Activated naive CD8-positive, alpha-beta T cell treated with anti-CD3 and anti-CD28 coated beads, Interleukin-2, amount 10 ng/mL, durations not matched to agents 7 days and 5 days (primary cell): ENCODE measurements at places on chromosomes 5 and 9. TPM values are rescaled to one million over a fixed set of nuclear protein-coding genes. Genes with fewer than 3 reads are reported as not detected.

- H3K27me3 ChIP-seq: no peaks in the 10 kb centered on the region
- H3K27ac ChIP-seq: no peak overlapping the region
- H3K4me1 ChIP-seq: no peaks in the 10 kb centered on the region
- DNase-seq: no peak
- no peak overlapping the region for H3K4me3 ChIP-seq
- H3K36me3 ChIP-seq: no peaks in the 10 kb centered on the region
Observed at GRCh38 chr9:105076729-105077128, 148.8 kb upstream of the ABCA1 start.

DNA sequence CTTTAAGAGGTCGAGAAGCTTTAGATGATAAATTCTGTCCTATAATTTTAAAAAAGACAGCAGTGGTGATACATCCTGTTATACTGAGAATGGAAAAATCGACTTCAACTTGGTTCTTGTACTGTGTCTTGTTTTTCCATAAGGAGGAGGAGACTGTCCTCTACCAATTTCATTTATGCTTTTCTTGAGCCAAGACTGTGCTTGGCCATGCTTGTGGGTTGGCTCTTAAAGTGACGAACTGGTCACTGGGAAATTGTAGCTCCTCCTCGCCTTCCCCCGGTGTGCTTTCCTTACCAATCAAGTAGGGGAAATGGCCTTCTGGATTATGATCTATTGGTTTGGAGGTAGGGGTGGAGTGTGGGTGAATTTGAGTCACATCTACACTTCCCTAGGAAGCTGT, 67.1 kb upstream of the HSPB3 start:
- no peaks in the 10 kb centered on the region for H3K27me3 ChIP-seq
- no peaks in the 10 kb centered on the region for H3K4me1 ChIP-seq
- H3K36me3 ChIP-seq: no peaks in the 10 kb centered on the region
- H3K27ac ChIP-seq: no peak overlapping the region
- DNase-seq: no peak

DNA sequence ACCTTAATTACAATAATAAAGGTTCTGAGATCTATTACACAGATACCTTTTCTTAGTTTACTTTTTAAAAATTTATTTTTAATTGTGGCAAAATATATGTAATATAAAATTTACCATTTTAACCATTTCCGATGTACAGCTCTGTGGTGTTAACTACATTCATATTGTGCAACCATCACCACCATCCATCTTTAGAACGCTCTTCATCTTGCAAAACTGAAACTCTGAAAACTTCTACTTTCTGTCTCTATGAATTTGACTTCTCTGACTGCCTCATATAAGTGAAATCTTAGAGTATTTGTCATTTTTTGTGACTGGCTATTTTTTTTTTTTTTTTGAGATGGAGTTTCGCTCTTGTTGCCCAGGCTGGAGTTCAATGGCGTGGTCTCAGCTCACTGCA, 26.8 kb downstream of the WWC1 start:
- H3K4me3 ChIP-seq: no peak overlapping the region
- no peaks in the 10 kb centered on the region for H3K27me3 ChIP-seq
- H3K4me1 ChIP-seq: no peaks in the 10 kb centered on the region
- no peak overlapping the region for H3K27ac ChIP-seq
- no peaks in the 10 kb centered on the region for H3K36me3 ChIP-seq
- no peak for DNase-seq

GRCh38 chr5:55446640-55447351, 88.0 kb downstream of the PLPP1 start:
- H3K27me3 ChIP-seq: no peaks in the 10 kb centered on the region
- no peak overlapping the region for H3K27ac ChIP-seq
- H3K4me1 ChIP-seq: peaks cover 7% of the 10 kb centered on the region
- DNase-seq: no peak
- H3K4me3 ChIP-seq: no peak overlapping the region
- peaks cover 39% of the 10 kb centered on the region for H3K36me3 ChIP-seq

GRCh38 chr5:72692231-72692637, 124.2 kb upstream of the TNPO1 start:
- peaks cover 34% of the 10 kb centered on the region for H3K27me3 ChIP-seq
- DNase-seq: no peak
- H3K4me3 ChIP-seq: no peak overlapping the region
- H3K27ac ChIP-seq: no peak overlapping the region
- H3K4me1 ChIP-seq: no peaks in the 10 kb centered on the region
- H3K36me3 ChIP-seq: no peaks in the 10 kb centered on the region

DNA sequence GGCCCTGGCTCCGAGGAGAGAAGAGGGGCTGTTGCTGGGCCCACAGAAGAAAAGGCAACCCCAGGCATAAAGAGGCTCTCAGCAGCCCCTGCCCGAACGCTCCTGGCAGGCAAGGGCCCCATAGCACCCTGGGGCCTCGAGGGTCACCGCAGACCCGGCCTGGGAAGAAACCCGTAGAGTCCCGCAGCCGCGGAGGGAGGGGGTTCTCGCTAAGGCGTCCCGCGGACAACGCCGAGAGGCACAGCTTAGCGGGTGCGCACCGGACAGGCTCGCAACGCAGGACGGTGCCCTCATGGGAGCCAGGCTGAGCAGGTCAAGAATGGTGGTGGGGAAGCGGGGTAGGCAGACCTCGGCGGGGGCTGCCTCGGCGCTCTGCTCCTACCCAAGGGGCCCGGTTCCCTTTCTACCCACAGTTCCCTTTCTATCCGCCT, 6.7 kb downstream of the PITX1 start:
- H3K36me3 ChIP-seq: peaks cover 7% of the 10 kb centered on the region
- peaks cover 16% of the 10 kb centered on the region for H3K4me1 ChIP-seq

Gene LURAP1L
- total RNA-seq: not detected

DNA sequence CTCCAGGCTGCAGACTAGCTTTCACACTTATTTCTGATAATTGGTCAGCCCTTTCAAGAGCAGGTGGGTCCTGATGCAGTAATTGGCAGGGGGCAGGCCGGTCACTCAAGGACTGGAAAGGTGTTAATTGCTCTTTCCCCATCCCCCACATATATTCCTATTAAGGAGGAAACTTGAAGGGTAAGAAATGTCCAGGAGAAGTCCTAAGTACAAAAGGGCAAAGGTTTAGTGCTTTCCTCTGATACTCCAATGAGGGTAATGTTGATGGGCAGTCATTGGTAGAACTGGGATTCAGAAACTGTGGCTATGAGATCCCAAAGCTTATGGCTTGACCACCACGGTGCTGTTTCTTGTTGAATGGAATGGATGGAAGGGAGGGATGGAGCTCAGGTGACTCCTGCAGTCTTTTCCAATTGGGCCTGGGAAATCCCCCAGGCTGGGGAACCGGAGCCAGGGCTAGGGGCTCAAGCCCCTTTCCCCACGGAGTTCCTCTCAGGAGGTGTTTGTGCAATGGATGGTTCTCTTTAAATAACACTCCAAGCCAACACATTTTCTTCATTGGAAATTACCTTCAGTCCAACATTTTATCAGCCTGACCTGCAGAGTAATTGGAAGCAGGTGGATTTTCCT, 103.2 kb upstream of the ALDH1B1 start:
- H3K4me1 ChIP-seq: no peaks in the 10 kb centered on the region
- H3K27me3 ChIP-seq: peaks cover 4% of the 10 kb centered on the region
- no peak for DNase-seq
- no peak overlapping the region for H3K27ac ChIP-seq
- H3K4me3 ChIP-seq: no peak overlapping the region

GRCh38 chr9:93387791-93388190, 63.7 kb upstream of the FAM120A start:
- H3K4me1 ChIP-seq: no peaks in the 10 kb centered on the region
- no peak for DNase-seq
- no peak overlapping the region for H3K27ac ChIP-seq
- H3K27me3 ChIP-seq: peaks cover 36% of the 10 kb centered on the region

- peaks cover 3% of the 10 kb centered on the region for H3K27me3 ChIP-seq
- no peak for DNase-seq
- H3K4me1 ChIP-seq: no peaks in the 10 kb centered on the region
- H3K4me3 ChIP-seq: no peak overlapping the region
- H3K36me3 ChIP-seq: no peaks in the 10 kb centered on the region
Observed at GRCh38 chr5:86709157-86709881, 91.6 kb downstream of the COX7C start.

Gene RANBP3L
- total RNA-seq: not detected

DNA sequence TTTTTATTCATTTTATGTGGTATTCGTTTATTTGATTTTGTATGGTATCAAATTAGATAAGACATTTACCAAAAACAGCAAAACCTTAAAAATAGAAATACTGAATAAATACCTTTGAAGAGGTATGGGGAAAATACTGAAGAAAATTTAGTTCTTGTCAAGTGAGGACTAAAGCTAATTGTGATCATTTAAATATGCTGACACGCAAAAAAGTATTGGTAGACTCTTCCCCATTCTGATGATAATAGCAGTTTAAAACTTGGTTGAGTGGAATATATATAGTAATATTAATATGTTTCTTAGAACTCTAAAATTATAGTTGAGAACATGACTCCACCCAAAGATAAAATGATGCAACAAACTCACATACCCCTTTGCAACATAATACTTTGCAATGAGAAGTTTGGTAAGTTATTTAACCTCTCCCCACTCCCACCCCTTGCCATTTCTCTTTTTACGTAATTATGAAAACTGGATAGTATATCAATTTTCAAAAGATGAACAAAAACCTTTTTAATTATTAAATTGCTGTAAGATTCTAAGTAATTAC, 30.1 kb upstream of the SNX24 start:
- no peaks in the 10 kb centered on the region for H3K27me3 ChIP-seq
- H3K27ac ChIP-seq: no peak overlapping the region
- DNase-seq: no peak
- H3K36me3 ChIP-seq: peaks cover 7% of the 10 kb centered on the region
- no peaks in the 10 kb centered on the region for H3K4me1 ChIP-seq

Gene PKN3
- total RNA-seq: 7.4 TPM

- peaks cover 12% of the 10 kb centered on the region for H3K4me1 ChIP-seq
- no peak for DNase-seq
- no peaks in the 10 kb centered on the region for H3K27me3 ChIP-seq
- H3K27ac ChIP-seq: no peak overlapping the region
- H3K36me3 ChIP-seq: peaks cover 10% of the 10 kb centered on the region
- H3K4me3 ChIP-seq: no peak overlapping the region
Observed at GRCh38 chr5:6637022-6637421, 3.8 kb downstream of the SRD5A1 start.

Gene JAKMIP2
- total RNA-seq: 4.5 TPM

Gene PCDHA1
- not detected for total RNA-seq

- H3K27me3 ChIP-seq: peaks cover 28% of the 10 kb centered on the region
- peaks cover 7% of the 10 kb centered on the region for H3K4me1 ChIP-seq
- H3K27ac ChIP-seq: no peak overlapping the region
- H3K36me3 ChIP-seq: no peaks in the 10 kb centered on the region
- DNase-seq: peak; percentile 74
Observed at GRCh38 chr5:36690041-36690961, 83.9 kb downstream of the SLC1A3 start.

DNA sequence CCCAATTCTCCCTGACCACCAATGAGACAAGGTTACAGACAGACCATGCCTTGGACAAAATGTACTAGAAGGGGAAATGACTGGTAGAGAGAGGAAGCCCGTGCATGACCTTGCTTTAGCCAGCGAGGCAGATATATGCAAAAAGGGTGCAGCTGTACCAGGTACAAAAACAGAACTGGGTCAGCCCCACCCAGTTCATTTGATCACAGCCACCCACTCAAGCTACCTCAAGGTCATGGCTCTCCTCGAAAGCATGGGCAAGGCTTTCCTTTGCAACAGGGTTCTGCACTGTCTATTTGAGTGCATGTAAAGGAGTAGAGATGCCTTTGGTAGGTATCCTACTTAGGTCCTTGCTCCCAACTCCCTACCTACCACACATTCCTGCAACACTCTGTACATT, 33.3 kb downstream of the TLE1 start:
- no peaks in the 10 kb centered on the region for H3K36me3 ChIP-seq
- H3K4me3 ChIP-seq: no peak overlapping the region
- DNase-seq: no peak
- H3K4me1 ChIP-seq: no peaks in the 10 kb centered on the region

Gene SMIM33
- total RNA-seq: 0.34 TPM

DNA sequence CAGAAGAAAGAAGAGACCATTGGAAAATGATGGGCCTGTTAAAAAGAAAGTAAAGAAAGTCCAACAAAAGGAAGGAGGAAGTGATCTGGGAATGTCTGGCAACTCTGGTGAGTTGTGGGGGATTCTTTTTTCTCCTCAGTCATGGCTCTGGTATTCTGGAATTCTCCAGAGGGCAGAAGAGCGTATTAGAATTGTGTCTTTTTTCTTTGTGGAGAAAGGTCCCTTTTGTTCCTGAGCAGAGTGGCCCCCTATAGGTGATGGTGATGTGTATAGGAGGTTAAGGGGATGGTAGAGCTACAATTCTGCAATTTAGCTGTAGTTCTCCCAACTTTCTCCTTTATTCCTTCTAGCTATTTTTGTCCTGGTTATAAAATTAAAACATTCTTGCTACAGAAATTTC, 1.6 kb upstream of the DHFR start:
- H3K36me3 ChIP-seq: peaks cover 38% of the 10 kb centered on the region
- DNase-seq: no peak
- peaks cover 21% of the 10 kb centered on the region for H3K4me1 ChIP-seq
- H3K4me3 ChIP-seq: peak overlapping the region; percentile 90

GRCh38 chr5:95358848-95359247, 32.3 kb upstream of the FAM81B start:
- H3K27ac ChIP-seq: no peak overlapping the region
- no peak overlapping the region for H3K4me3 ChIP-seq
- no peaks in the 10 kb centered on the region for H3K36me3 ChIP-seq
- no peak for DNase-seq
- H3K27me3 ChIP-seq: no peaks in the 10 kb centered on the region

DNA sequence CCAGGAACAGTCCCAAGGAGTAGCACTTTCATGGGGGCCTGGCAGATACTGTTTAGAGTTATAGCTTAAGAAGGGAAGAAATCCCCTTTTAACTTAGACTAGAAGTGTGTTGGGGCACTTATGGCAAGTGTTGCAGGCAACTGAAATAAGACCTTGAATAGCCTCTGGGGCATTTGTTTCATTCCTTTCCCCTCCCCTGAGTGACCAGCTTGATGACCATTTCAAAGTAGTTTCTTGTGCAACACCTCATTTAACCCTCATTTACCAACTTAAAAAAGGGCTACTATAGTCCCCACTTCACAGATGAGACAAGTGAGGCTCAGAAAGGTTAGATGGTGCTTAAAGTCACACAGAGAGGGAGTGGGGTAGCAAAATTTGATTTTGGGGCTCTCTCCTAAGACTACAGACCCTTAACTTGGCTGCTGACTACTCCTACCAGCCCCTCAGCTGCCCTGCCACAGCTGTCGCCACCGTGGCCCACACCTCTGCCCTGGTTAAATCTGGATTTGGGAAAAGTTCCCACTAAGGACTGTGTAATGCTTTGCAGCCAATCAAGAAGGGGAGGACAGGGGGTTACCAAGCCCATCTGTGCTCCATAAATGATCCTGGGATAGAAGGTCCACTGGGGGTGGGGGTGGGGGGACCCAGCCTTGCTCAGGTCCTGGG, 5.5 kb downstream of the PDLIM4 start:
- peaks cover 12% of the 10 kb centered on the region for H3K4me1 ChIP-seq
- DNase-seq: no peak
- H3K36me3 ChIP-seq: no peaks in the 10 kb centered on the region
- no peak overlapping the region for H3K27ac ChIP-seq
- H3K4me3 ChIP-seq: no peak overlapping the region
- no peaks in the 10 kb centered on the region for H3K27me3 ChIP-seq

- peak overlapping the region; percentile 89 for H3K27ac ChIP-seq
- H3K27me3 ChIP-seq: no peaks in the 10 kb centered on the region
- H3K4me3 ChIP-seq: peak overlapping the region; percentile 95
- peaks cover 66% of the 10 kb centered on the region for H3K4me1 ChIP-seq
- peaks cover 24% of the 10 kb centered on the region for H3K36me3 ChIP-seq
Observed at GRCh38 chr9:113516840-113517577, 53.5 kb downstream of the RGS3 start.
